Kidney (tissue), 22 donors: ENCODE measurements at places on chromosomes 7 and 10. TPM values are rescaled to one million over a fixed set of nuclear protein-coding genes. Genes with fewer than 3 reads are reported as not detected.

The NPSR1 gene
- not detected for total RNA-seq

The CRHR2 gene
- not detected for total RNA-seq

GRCh38 chr10:103660364-103661197 is 167.1 kb downstream of the NEURL1 start:
- peak overlapping the region; percentile 89 for H3K27ac ChIP-seq
- H3K27me3 ChIP-seq: no peaks in the 10 kb centered on the region
- DNase-seq: peak; percentile 77
- no peaks in the 10 kb centered on the region for H3K36me3 ChIP-seq
- H3K4me3 ChIP-seq: peak overlapping the region; percentile 43

The NKX1-2 gene
- total RNA-seq: not detected

- no peak overlapping the region for H3K27ac ChIP-seq
- H3K4me1 ChIP-seq: no peaks in the 10 kb centered on the region
- H3K27me3 ChIP-seq: no peaks in the 10 kb centered on the region
- no peak overlapping the region for H3K4me3 ChIP-seq
- H3K36me3 ChIP-seq: no peaks in the 10 kb centered on the region
Observed at GRCh38 chr10:17003151-17003550, 126.5 kb downstream of the CUBN start.

- H3K27ac ChIP-seq: peak overlapping the region; percentile 76
- H3K27me3 ChIP-seq: no peaks in the 10 kb centered on the region
- no peak for DNase-seq
Observed at GRCh38 chr10:121448766-121449421, 149.3 kb downstream of the FGFR2 start.

GRCh38 chr7:158355456-158356065 is 232.1 kb downstream of the PTPRN2 start:
- no peaks in the 10 kb centered on the region for H3K36me3 ChIP-seq
- H3K4me3 ChIP-seq: no peak overlapping the region
- H3K27ac ChIP-seq: no peak overlapping the region
- H3K4me1 ChIP-seq: no peaks in the 10 kb centered on the region

The SPDYE6 gene
- total RNA-seq: not detected
